ENCODE measurements at places on chromosomes 6 and 20.

GRCh38 chr6:138847884-138848283 lies 52.0 kb downstream of the ECT2L start:
- DNase-seq: no peak

- no peak for DNase-seq
Measured at GRCh38 chr6:21732731-21733130, 139.2 kb downstream of the SOX4 start.

- no peak for DNase-seq
Measured at GRCh38 chr6:157850030-157850429, 27.0 kb downstream of the SNX9 start.

DNA sequence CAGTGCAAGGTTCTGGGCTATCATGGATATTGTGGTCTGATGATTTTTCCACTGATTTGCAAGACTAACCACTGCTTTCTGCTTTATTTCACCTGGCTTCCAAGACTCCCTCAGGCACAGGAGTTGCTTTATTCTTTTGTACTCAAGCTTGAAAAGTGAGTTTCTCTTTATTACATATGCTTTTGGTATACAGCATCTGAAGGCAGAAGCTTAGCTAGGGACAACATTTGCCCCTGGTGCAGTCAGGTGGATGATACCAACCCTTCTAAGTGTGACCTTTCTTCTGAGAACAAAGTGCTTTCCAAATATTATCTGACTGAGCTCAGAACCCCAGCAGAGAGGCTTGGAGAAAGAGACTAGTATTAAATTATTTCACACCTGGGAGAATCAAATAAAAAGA lies 94.0 kb upstream of the PHACTR1 start:
- DNase-seq: no peak

DNA sequence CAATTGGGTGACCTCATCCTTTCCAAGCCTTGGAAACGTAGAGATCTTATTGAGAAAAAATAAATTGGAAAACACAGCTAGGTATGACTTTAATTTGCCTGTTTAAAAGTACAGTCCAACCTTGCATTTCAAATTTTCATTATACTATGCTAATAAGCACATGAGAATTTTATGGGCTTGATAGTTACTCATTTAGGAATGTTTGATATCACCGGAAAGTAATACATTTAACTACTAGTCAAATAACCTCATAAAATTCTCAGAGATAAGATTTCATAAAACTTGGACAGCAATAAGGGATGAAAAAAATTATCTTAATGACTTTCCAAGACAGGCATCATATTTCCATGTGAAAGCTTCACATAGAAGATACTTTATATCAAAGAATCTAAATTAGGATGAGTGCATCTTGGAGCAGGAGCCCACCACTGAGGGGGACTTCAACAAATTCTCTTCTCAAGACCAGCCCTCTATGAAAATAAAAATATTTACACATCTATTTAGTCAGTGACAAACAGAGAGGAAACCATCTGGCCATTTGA lies 236.3 kb downstream of the EPHA7 start:
- DNase-seq: no peak

- DNase-seq: no peak
Measured at GRCh38 chr20:10131732-10132345, 86.8 kb upstream of the SNAP25 start.

DNA sequence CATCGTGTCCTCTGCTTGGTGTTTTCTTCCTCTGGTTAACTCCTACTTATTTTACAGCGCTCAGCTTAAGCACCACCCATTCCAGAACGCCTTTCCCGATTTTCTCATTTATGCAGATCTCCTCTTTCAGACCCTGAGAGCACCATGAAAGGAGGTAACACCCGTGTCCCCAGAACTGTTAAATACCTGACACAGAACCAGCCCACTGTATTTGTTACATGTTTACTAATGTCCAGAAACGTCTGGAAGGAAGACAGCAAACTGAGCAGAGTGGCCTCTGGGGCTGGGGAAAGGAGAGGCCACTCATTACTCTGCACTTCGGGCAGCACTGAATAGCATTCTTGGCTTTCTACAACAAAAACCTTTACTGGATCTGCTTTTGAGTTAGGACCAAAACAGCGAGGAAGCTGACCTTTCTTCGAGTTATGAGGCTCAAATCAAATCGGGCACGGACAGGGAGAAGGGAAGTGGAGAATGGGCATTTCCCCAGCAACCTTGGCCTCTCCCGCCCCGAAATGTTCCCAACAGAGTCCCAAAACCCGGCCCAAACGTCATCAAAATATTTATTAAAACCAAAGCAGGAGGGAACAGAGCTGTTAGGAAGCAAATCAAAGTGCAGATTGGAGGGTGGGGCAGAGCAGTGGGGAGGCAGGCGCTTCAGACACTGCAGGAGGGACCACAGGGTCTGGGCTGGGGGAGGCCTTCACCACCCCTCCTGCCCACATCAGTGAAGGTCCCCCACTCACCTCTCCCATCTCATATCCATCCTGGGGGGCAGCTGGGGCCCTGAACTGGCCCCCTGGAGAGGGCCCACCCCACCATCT lies 1.1 kb upstream of the NECAB3 start:
- DNase-seq: no peak

DNA sequence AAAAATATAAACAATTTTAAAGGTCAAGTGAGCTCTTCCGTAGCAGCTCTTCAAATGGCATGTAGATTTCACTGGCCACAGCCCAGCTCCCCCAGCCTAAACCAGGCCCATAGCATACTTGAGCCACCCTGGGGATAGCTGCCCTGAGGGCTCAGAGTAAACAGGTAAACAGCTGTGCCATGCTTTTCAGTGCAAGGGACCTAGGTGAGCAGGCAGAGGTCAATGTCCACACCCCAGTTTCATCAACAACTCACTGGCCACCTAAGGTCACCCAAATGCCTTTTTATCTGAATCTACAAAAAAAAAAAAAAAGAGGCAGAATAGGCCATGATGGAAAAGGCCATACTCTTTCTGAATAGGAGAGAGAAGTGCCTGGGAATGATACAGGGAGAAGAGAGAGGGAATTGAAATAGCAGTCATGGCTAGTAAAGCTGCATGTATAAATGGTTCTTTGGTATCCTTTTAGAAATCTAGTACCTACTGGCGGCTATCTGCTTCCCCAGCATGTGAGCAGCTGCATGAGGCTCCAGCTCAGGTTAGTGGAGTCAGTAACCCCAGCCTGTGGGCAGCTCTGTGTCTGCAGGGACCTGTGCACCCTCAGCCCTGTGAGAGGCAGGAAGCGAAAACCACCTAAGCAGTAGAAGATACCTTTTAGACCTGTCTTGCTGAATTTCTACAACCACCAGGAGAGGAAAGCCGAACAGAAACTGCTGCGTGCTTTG lies 77.0 kb downstream of the FOXA2 start:
- DNase-seq: no peak

DNA sequence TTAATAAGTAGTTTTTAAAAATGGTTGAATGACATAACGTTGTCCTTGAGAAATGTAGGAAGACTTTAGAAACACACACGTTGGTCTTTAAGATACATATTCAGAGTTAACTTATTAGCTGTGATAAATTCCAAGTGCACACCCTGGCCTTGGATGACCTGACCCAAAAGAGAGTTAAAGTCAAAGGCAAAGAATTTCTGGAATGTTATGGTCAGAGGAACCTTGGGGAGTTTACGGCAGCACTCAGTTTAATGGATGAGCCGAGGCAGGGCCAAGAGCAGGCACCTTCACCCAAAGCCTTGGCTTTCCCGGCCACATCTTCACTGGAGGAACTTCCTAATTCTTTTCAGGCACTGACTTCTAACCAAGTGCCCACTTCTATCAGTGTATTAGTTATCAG lies 200.5 kb downstream of the SMOC2 start:
- DNase-seq: no peak

- no peak for DNase-seq
Measured at GRCh38 chr20:1269850-1270249, 3.8 kb downstream of the SNPH start.

- no peak for DNase-seq
Measured at GRCh38 chr6:92706976-92707375, 712.4 kb downstream of the EPHA7 start.

DNA sequence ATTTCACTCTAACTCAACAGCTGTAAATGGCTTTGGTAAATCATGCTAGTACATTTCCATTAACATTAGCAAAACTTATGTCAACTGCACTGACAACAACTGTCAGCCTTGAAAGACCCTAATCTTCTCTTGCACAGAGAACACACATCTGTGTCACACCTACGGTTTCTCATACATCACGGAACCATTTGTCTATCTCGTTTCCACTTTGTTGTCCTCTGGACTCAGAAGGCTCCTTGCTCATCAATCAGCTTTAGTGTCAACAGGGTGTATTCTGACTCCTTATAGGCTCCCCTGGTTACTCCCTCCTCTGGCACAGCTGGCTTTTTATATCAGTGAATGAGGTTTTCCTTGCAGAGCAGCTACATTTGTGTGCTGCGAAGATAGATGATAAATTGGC lies 49.3 kb downstream of the CD83 start:
- no peak for DNase-seq

DNA sequence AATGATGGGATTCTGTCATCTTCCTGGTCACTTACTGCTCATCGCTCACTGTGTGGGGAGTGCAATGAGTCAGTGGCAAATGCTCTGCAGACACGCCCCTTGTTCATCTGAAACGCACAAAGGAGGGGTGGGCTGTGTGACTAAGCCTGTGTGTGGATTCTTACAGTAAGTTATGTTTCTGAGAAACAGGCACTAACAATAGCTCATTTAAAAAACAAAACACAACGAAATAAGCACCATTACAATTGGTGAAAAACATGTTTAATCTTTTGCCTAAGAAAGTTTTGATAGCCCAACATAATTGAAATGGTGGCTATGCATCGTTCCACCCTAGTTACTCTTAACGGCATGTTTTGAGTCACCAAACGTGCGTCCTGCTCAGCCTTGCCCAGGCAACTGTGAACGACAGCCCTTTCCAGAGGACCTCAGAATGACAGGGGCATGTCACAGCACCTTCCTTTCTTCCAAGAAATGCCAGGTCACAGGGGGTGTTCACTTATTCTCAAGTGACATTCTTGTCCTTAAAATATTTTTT lies 118.4 kb upstream of the SGK1 start:
- DNase-seq: peak; percentile 65

DNA sequence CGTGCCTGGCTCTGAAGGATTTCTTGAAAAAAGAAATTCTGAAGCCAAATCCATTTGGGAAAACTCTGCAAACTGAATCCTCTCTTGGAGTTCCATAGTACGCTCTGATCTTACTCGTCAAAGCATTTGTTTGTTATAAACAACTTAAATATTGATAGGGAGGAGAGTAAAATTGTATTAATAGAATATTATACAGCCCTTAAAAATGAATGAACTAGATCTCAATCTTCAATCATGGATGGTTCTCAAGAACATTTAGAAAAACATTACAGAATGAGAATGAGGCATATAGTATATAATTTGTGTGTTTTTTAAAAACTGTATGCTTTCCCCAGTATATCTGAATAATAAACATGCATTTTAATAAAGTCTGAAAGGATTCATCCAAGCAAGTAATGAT lies 24.8 kb downstream of the KCTD20 start:
- DNase-seq: no peak

DNA sequence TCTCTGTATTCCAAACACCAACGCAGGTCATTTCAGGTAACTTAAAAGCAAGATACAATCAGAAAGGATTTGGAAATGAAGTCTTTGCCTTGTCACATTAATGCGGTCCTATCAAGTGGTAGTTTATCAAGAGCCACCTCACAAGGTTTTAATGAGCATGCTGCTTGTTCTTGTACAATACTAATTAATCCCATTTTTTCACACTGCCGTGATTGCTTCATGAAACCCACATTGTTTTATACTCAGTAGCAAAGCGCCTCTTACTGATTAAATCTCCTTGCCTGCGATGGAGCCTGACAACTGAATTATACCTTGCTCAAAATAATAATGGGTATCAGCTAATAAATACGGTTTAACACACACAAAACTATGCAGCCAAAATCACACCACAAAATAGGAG lies 234.1 kb upstream of the TSHZ2 start:
- DNase-seq: no peak

GRCh38 chr20:5127859-5128424 lies 1.1 kb downstream of the CDS2 start:
- DNase-seq: no peak

GRCh38 chr6:164401871-164402270 lies 907.5 kb downstream of the C6orf118 start:
- no peak for DNase-seq

DNA sequence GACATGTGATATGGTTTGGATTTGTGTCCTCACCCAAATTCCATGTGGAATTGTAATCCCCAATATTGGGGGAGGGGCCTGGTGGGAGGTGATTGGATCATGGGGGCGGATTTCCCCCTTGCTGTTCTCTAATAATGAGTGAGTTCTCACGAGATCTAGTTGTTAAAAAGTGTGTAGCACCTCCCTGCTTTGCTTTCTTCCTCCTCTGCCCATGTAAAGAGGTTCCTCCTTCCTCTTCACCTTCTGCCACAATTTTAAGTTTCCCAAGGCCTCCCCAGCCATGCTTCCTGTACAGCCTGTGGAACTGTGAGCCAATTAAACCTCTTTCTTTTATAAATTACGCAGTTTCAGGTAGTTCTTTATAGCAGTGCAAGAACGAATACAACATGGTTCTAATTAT lies 2.1 kb upstream of the ZNF451 start:
- DNase-seq: no peak

Measured in activated naive CD4-positive, alpha-beta T cell treated with anti-CD3 and anti-CD28 coated beads, Interleukin-2, amount 10 ng/mL, durations not matched to agents 7 days and 5 days (primary cell).